Thoracic aorta (tissue), 2 donors: ENCODE measurements at places on chromosomes 5 and 9. TPM values are rescaled to one million over a fixed set of nuclear protein-coding genes. Genes with fewer than 3 reads are reported as not detected.

Gene NEUROG1
- not detected for total RNA-seq

- no peak overlapping the region for H3K27ac ChIP-seq
- no peaks in the 10 kb centered on the region for H3K4me1 ChIP-seq
- no peaks in the 10 kb centered on the region for H3K27me3 ChIP-seq
- H3K4me3 ChIP-seq: peak overlapping the region; percentile 62
- no peaks in the 10 kb centered on the region for H3K36me3 ChIP-seq
These were observed 19.1 kb downstream of the FGD3 start for GRCh38 chr9:92966518-92966800.

DNA sequence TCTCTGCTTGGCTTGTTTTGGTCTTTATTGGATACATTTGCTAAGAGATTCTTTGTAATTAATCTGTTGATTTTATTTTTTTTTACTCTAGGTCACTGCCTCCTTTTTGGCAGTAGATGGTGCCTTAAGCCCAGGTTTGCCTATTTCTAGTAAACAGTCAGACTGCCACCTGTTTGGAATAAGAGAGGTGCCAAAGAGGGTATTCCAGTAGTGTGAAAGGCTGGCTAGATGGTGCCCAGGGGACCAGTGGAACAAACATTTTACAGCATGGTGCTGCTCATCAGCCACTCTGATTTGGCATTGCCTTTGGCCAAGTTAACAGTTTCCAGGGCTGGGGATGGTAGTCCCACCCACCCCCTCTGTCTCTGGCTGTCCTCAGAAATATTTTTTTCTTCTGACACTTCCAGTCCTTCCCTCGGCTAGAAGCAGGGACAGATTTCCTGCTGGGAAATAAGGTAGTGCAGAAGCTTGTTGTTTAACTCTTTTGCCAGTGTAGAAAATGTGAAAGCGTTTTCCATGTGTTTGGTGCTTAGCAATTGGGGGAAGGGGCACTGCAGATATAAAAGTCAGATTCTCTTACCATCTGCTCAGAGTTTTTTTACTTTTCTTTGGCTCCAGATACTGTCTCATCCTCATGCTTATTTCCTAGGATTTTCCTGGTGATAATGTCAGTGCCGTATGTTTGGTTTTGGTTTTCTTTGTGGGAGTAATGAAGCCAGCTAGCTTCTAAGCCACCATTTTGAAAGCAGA, 36.6 kb upstream of the FBXL7 start:
- H3K27me3 ChIP-seq: no peaks in the 10 kb centered on the region

GRCh38 chr5:118529361-118530144, 458.8 kb downstream of the DTWD2 start:
- no peak overlapping the region for H3K4me3 ChIP-seq
- H3K27me3 ChIP-seq: no peaks in the 10 kb centered on the region
- DNase-seq: no peak

Gene GADD45G
- 19.3 TPM for total RNA-seq

DNA sequence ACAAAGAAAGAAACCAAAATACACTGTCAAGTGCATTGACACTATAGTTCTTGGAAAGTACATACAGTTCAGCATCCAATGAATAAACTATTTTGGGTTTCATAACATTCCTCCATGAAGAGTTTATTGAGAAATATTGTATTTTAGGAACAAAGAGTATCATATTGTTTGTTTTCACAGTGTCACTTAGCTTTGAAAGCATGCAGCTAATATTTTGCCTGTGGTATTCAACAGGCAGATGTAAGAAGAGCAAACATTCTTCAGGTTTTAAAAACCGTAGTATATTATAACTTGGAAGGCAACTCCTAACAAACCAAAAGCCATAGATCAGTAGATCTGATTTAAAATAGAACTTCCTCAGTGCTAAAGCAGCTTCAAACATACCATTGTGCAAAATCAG, 4.5 kb downstream of the PRELID2 start:
- H3K4me3 ChIP-seq: peak overlapping the region; percentile 23
- peaks cover 18% of the 10 kb centered on the region for H3K4me1 ChIP-seq
- no peaks in the 10 kb centered on the region for H3K36me3 ChIP-seq
- H3K27ac ChIP-seq: no peak overlapping the region
- no peaks in the 10 kb centered on the region for H3K27me3 ChIP-seq

DNA sequence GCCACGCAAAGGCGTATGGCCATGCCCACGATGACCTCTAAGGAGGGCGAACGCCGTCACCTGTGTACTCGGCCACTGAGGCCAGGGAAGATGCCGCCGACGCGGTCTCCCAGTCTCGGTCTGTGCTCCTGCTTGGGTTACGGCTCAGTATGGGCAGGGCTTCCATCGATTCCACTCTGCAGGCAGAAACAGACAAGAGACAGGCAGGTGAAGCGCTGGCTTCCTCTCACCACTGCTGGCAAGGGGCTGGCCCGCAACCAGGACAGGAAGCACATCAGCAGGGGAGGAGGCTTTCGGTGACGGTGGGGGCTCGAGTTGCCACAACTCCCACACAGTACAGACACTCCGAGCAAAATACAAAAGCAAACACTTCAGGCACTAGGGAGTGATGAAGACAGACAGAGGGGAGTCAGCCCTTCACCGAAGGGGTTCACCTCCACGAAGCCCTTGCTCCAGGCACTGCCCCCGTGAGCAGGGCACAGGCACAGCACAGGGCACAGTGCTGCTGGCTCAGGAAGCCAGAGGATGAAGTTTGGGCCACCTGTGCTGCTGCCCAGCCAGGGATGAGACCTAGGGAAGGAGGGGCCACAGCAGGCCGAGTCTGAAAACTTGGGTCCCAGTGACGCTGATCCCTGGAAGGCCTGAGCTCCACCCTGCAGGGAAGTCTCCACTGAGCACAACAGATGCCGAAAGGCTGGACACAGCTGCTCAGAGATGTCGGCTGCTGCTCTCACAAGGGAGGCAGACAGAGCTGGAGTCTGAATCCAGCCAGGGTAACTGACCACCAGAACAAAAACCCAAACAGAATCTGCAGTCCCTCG, 91.3 kb downstream of the CAMSAP1 start:
- no peaks in the 10 kb centered on the region for H3K4me1 ChIP-seq
- no peak overlapping the region for H3K4me3 ChIP-seq
- H3K36me3 ChIP-seq: peaks cover 70% of the 10 kb centered on the region
- DNase-seq: no peak
- no peaks in the 10 kb centered on the region for H3K27me3 ChIP-seq
- H3K27ac ChIP-seq: no peak overlapping the region

- H3K4me3 ChIP-seq: no peak overlapping the region
- no peak overlapping the region for H3K27ac ChIP-seq
- no peak for DNase-seq
- peaks cover 3% of the 10 kb centered on the region for H3K4me1 ChIP-seq
These were observed 1.8 kb downstream of the DND1 start for GRCh38 chr5:140671472-140672125.

GRCh38 chr5:144162686-144163085, 7.8 kb downstream of the YIPF5 start:
- DNase-seq: no peak
- H3K4me3 ChIP-seq: no peak overlapping the region
- peaks cover 13% of the 10 kb centered on the region for H3K36me3 ChIP-seq
- H3K27ac ChIP-seq: no peak overlapping the region

DNA sequence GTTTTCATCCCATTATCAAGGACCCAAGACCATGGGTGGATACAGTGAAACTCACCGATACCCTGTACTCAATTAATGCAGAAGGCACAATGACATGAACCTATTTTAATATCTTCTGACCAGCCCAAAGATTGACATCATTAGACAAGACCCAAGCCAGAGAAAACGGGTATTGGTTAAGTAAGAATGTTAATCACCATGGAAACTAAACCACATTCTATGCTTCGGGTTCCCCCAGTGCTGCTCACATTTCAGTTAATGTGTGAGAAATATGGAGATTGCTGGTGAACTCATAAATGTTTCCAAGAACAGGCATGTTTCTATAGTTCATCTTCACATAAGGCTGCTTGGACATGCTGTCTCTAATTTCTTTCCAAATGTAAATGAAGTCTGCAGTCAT, 77.0 kb downstream of the IRX2 start:
- H3K4me1 ChIP-seq: no peaks in the 10 kb centered on the region
- no peak overlapping the region for H3K27ac ChIP-seq
- no peak overlapping the region for H3K4me3 ChIP-seq
- no peak for DNase-seq
- H3K36me3 ChIP-seq: no peaks in the 10 kb centered on the region

Gene IFNA13
- not detected for total RNA-seq

GRCh38 chr9:99006979-99007378, 63.3 kb downstream of the COL15A1 start:
- peaks cover 10% of the 10 kb centered on the region for H3K36me3 ChIP-seq
- H3K27me3 ChIP-seq: no peaks in the 10 kb centered on the region
- H3K4me1 ChIP-seq: no peaks in the 10 kb centered on the region
- DNase-seq: no peak
- H3K4me3 ChIP-seq: no peak overlapping the region

Gene IL13
- not detected for total RNA-seq

Gene ZNF366
- total RNA-seq: 3.1 TPM

Gene TMEM252
- not detected for total RNA-seq

Gene CAMK2A
- total RNA-seq: 0.35 TPM

Gene SLC1A1
- total RNA-seq: 7.3 TPM

DNA sequence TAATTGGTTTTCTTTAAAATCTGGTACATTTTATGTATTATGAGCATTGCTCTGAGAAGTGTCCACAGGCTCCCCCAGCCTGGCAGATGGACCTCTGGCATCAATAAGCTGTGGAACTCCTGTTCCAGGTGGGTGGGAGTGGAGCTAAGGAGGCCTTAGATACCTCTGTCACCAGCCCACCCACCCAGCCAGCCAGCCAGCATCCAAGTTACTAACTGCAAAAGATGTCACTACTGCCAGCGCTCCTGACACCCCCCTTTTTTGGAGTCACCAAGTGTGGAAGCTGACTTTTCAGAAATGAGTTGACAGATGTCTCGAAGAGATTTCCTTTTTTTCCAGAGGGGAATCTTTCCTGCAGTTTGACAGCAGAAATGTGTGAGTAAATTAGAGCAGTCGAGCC, 111.2 kb downstream of the GALNT10 start:
- H3K27me3 ChIP-seq: no peaks in the 10 kb centered on the region
- H3K36me3 ChIP-seq: no peaks in the 10 kb centered on the region
- peak overlapping the region; percentile 36 for H3K4me3 ChIP-seq
- peaks cover 12% of the 10 kb centered on the region for H3K4me1 ChIP-seq

DNA sequence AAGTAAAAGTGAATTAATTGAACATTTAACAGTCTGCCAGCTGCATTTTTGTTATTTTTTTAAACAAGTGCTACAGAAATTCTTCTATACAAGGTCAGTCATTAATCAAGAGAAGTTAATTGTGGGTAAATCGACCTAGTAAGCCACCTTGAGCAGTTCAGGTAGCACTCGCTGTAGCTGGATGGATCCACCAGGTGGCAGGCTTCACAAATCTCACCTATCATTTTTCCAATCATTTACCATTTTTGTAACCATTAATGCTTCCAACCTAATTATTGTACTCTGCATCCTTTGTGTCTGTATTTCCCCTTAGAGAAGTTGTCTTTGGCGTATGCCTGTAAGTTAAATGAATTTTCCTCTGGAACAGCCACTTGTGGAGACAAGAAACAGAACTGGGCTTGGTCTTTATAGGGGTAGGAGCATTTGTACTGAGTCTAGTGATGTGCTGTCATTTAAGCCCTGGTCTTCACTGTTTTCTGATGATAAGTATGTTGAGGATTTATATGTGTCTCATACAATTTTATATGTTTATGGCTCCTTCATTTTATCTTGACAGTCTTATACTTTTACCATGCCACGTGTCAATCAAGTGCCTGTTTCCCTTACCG, 39.5 kb downstream of the CD180 start:
- no peak overlapping the region for H3K4me3 ChIP-seq
- H3K27ac ChIP-seq: no peak overlapping the region
- peaks cover 26% of the 10 kb centered on the region for H3K4me1 ChIP-seq

- H3K36me3 ChIP-seq: no peaks in the 10 kb centered on the region
- no peak overlapping the region for H3K4me3 ChIP-seq
- H3K4me1 ChIP-seq: no peaks in the 10 kb centered on the region
- no peak for DNase-seq
- no peaks in the 10 kb centered on the region for H3K27me3 ChIP-seq
These were observed 16.8 kb upstream of the RNF38 start for GRCh38 chr9:36416890-36417289.

DNA sequence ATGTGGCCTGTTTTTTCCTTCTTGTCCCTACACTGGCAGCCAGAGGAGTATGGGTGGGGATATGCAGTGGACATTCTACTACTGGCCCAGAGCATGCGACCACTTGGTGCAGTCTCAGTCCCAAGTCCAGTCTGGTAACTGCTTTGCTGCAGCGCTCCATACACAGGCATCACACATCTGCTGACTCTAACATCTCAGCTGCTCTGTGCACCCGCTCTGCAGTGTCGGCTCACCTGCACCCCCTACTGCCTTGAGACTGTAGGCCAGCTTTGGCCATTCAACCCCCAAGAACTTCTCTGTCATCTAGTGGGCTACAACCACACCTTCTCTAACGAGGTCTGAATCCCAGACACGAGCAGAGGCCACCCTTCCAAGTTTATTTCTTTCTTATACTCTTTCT, 46.4 kb upstream of the SLCO6A1 start:
- no peaks in the 10 kb centered on the region for H3K4me1 ChIP-seq
- no peak overlapping the region for H3K27ac ChIP-seq
- DNase-seq: no peak
- H3K36me3 ChIP-seq: no peaks in the 10 kb centered on the region
- no peaks in the 10 kb centered on the region for H3K27me3 ChIP-seq

DNA sequence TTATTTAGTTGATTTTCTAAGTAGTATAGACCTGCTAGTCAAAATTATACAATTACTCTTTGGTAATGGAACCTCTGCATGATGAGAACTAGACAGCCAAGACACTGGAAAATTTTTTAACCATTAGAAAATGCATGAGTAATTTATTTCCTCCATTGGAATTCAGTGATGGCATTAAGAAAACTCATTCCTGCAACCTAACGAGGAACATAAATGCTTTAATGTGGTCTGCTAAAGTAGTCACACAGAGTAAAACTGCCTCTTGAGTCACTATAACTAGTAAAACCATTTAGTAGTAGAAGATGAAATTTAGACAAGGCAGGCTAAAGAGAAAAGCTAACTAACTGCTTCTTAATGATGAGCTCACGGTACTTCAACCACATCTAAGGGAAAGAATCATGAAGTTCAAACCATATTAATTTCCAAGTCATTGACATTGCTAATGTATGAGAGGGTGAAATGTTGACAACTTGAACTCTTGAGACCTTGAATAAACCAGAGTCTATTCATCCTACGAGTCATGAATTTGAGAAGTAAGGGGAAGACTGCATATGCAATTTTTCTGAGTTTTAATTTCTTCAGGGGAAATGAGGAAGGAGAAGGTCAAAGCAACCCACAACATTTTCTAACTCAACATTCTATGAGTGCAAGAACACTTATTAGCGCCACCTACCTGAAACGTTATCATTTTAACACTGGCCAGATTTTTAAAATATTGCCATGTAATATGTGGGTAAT, 74.4 kb downstream of the GLIS3 start:
- no peak overlapping the region for H3K27ac ChIP-seq
- H3K27me3 ChIP-seq: no peaks in the 10 kb centered on the region
- no peak overlapping the region for H3K4me3 ChIP-seq
- peaks cover 4% of the 10 kb centered on the region for H3K4me1 ChIP-seq

Gene IL9
- not detected for total RNA-seq

Gene PRUNE2
- total RNA-seq: 420 TPM

- H3K27ac ChIP-seq: no peak overlapping the region
- no peaks in the 10 kb centered on the region for H3K27me3 ChIP-seq
- DNase-seq: no peak
- H3K36me3 ChIP-seq: no peaks in the 10 kb centered on the region
- H3K4me1 ChIP-seq: no peaks in the 10 kb centered on the region
These were observed 32.9 kb downstream of the ISL1 start for GRCh38 chr5:51416149-51416548.

GRCh38 chr5:75337366-75338021, 474 bp downstream of the HMGCR start:
- peaks cover 10% of the 10 kb centered on the region for H3K4me1 ChIP-seq
- H3K27ac ChIP-seq: peak overlapping the region; percentile 78
- no peak for DNase-seq
- no peaks in the 10 kb centered on the region for H3K36me3 ChIP-seq
- peak overlapping the region; percentile 93 for H3K4me3 ChIP-seq
- H3K27me3 ChIP-seq: no peaks in the 10 kb centered on the region
